Activated CD4-positive, alpha-beta T cell treated with anti-CD3 and anti-CD28 coated beads, Interleukin-2, amount 10 ng/mL, durations not matched to agents 24 days and 14 days (primary cell): ENCODE measurements at places on chromosomes 1 and 21. TPM values are rescaled to one million over a fixed set of nuclear protein-coding genes. Genes with fewer than 3 reads are reported as not detected.

LRRC53 gene
- total RNA-seq, result not detected in 2 replicates

OR10J1 gene
- total RNA-seq, result not detected in 2 replicates

GBP7 gene
- not detected in 2 replicates for total RNA-seq

TRAF5 gene
- 55.6 and 56.6 TPM in 2 replicates for total RNA-seq

PROX1 gene
- not detected in 2 replicates for total RNA-seq

CFHR2 gene
- 0.37 TPM in 1 of 2 replicates, not detected in the other for total RNA-seq

PTPRF gene
- 2.1 and 2.7 TPM in 2 replicates for total RNA-seq

TMCC2 gene
- 19.9 and 20.9 TPM in 2 replicates for total RNA-seq

PADI3 gene
- not detected in 2 replicates for total RNA-seq

DNA sequence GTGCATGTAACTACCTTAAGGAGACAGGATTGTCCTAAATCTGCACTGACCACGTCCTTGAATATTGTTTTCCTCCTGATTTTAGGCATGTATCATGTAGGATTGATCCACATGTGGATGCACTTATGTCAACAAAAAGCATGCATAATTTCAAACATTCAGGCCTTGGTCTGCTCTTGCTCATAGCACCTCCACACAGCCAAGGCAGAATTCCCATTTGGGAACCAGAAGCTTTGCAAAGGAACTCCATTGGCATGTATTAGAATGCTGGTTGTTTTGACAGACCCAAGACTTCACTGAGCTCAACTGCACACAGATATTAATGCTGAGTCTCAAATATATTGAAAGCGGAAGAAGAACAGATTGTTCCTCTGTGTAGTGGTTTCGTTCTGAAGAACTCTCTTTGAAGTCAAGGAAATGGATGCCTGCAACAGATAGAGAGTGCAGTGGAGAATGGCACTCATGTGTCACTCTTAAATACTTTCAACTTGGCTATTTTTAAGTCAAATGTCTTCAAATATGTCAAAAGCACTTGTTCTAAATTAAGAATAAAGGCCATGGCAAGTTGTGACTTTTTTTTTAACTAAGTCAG, 387.6 kb downstream of the LTN1 start:
- DNase-seq, result peak; percentile 64

- peak; percentile 99 for DNase-seq
These were observed at the start of gene H3-3A for GRCh38 chr1:226062558-226063223. Gene H3-3A (plus strand): TSS chr1:226062716. CDS start chr1:226064352, 1,636 bp downstream.

DNA sequence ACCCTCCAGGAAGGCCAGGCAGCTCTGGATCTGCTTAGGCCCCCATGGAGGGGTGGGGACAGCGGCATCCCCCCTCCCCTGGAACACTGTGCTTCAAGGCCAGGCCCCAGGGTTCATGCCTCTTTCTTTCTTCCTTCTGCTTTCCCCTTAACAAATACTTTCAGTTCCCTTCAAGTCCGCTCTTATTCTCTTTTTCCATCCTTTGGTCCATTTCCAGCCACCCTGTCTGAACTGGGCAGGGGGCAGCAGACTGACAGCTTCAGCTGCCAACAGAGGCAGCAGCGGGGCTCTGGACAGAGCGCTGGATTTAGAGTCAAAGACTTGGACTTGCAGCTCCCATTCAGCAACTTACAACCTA, 1.1 kb upstream of the CD244 start:
- DNase-seq, result no peak

- DNase-seq, result no peak
These were observed 304.9 kb downstream of the HHAT start for GRCh38 chr1:210633636-210634035.

GRCh38 chr1:163063143-163063542, 6.0 kb upstream of the RGS4 start:
- DNase-seq, result no peak

DNA sequence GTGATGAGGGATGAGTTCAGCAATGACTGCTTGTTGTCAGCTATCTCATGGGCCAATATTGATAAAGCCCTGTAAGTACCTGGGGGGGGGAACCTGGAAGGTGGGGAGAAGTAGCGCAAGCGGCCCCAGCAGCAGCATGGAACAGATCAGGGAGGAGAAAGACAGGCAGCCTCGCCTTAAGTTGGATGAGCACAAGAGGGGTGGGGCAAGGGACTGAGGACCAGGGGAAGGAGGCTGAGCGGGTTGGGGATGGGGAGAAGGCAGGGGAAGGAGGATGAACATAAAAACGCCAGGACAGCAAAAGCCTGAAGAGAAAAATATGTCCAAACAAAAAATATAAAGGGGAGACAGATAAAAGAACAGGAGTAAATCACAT, 70.6 kb downstream of the ALG14 start:
- DNase-seq, result no peak

GRCh38 chr1:104760017-104760416, 1010.3 kb downstream of the AMY1C start:
- DNase-seq, result no peak

- DNase-seq, result no peak
These were observed 395.8 kb upstream of the VAMP3 start for GRCh38 chr1:7375329-7375728.

DNA sequence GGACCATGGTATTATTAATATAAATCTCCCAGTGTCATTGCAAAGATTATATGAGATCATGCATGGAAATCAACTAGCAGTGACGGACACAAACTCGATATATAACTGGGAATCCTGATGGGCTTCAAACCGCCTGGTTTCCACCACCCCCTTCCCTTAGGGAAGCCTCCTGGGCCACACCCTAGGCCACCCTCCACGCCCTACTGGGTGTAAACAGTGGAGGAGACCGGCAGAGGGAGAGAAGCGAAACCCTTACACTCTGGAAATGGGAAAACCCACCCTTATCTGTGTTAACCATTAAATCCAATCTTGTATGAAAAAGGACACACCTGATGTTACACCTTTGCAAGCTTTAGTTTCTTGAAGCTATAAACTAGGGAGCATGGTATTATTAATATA, 595 bp upstream of the ZNHIT6 start:
- DNase-seq, result no peak

- no peak for DNase-seq
These were observed 71.0 kb upstream of the CYP2J2 start for GRCh38 chr1:59997479-59998115.

DNA sequence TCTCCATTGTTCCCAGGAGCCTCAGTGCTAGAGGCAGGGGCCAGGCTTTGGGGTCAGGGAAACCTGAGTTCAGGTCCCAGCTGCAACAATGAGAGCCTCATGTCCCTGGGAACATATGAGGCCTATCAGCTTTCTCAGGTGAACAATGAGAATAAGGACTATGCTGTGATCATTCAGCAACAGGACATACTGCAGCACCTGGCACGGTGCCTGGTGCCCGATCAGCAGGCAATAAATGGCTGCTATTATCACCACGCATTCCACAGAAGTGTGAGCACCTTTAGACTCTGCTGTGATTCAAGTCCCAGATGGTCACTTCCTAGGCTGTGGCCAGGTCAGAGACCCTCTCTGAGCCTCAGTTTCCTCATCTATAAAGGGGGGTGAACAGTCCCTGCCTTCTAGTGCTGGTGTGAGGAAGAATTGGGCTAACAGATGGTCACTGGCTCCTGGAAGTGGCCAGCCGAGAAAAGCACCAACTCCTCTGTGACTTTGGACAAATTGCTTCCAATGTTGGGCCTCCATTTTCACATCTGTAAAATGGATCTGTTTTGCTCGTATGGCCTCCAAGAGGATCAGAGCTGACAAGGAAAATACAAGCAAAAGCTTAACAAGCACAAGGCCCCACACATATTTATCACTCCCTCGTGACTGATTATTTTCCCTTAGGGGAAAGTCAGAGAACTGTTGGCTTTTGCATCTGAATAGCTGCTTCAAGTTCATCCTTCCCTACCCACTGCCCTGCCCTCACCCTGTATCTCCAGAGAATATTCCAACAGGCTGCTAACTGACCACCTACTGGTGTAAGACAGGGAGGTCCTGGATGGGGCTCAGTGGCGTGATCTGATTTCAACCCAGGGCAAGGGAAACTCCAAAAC, 1.1 kb downstream of the SLC5A9 start:
- DNase-seq, result no peak

- DNase-seq, result no peak
These were observed 54.7 kb downstream of the STUM start for GRCh38 chr1:226603022-226603857.

- DNase-seq, result no peak
These were observed 65.8 kb downstream of the CD34 start for GRCh38 chr1:207845109-207845508.

DNA sequence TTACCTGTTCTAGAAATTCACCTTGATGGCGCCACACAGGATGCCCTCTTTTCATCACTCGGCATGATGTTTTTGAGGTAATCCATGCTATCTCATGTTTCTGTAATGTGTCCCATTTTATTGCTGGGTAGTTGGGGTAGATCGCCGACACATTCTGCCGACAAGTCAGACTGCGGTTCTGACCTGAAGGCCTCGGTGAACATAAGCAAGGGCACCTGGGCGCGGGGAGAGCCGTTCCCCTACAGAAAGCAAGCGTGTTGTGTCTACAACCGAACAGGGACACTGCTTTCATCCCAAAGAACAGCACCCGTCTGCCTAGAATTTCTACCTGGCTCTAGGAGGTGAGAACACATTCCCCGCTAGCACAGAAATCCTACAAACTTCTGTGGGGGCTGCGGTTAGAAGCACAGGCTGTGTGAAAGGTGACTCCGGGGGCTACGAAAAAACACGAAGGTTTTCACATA, 149.2 kb downstream of the PPIAL4G start:
- DNase-seq, result no peak

- no peak for DNase-seq
These were observed 472.3 kb upstream of the B3GALT2 start for GRCh38 chr1:193658691-193659090.

GRCh38 chr1:197915862-197916499, 1.2 kb upstream of the LHX9 start:
- peak; percentile 71 for DNase-seq

DNA sequence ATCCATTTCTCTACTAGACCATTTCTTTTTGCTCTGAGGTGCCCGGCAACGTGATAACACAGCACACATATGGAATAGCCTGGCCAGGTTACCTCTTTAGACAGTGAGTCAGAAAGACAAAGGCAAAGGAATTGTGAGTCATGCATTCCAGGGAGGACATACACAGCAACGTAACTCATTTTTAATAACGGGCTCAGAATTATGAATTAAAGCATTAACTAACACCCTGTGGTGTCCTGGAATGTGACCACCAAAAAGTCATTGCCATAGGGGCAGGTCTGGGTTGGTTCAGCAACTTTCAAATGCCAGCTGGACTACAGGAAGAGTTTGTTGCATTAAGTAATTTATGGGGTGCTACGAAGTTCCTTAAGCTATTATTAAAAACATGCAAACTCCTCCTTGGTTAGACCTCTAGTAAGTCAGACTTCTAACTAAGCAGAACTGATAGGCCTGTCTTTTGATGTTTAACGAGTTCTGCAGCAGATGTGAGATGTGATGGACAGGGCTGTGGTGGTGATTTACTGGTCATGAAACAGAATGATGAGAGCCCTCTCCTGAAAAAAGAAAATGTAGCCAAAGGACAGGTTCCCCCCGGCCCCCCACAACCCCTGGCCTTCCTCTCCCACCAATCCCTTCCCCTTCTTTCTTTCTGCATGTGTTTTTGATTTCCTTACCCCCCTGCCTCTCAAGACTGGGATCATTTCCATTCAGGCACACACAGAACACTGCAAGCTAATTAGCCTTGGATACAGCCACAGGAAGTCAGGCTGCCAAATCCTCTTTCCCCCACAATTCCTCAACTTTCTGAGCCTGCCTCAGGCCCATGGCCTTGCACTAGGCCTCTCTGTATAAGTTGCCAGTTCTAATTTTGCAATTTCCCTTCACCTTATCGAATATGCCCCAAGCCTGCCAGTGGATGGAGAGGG, 88.9 kb upstream of the HAO2 start:
- DNase-seq, result no peak

DNA sequence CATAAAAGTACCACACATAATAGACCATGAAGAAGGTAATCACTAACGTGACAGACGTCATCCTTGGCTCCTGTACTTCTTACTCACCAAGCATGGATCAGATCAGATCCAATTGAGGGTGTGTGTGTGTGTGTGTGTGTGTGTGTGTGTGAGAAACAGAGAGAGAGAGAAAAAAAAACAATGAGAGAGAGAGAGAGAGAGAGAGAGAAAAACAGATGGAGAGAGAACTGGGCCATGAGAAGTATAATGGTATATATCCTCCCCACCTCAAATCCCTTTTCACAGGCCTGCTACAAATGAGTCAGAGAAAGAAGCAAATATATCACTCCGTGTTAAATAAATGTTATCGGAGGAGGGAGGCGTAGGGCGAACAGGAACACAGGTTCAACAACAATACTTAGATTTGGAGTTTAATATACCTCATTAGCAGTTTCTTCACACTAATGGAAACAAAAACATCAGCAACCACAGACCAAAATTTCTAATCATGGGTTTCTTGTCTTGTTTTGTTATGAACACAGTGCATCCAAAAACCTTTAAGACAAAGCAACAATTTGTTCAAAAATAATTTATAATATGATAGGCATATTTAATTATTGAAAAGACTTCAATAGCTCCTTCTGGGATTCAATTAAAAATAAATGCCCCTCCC, 45.3 kb downstream of the TIAM1 start:
- no peak for DNase-seq

- no peak for DNase-seq
These were observed 24.2 kb downstream of the PGM1 start for GRCh38 chr1:63617450-63617849.

DNA sequence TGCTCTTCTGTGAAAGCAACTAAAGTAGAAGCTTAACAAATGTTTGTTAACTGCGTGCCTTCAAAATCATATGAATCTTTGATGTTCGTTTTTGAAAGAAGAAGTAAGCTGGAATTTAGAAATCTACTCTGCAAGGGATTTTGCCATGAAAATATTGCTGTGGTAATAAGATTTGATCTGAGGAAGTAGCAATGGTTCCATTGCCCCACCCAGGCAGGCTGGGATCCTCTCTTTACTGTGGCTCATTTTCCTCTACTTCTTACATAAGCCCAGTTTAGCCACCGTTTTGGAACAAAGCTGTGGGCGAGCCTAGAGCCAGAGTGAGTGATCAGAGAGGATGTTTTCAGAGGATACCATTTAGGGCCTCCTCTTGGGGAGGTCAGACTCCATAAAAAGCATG, 20.3 kb upstream of the PTGFRN start:
- no peak for DNase-seq

GRCh38 chr1:58244872-58245271, 301.7 kb downstream of the OMA1 start:
- no peak for DNase-seq

DNA sequence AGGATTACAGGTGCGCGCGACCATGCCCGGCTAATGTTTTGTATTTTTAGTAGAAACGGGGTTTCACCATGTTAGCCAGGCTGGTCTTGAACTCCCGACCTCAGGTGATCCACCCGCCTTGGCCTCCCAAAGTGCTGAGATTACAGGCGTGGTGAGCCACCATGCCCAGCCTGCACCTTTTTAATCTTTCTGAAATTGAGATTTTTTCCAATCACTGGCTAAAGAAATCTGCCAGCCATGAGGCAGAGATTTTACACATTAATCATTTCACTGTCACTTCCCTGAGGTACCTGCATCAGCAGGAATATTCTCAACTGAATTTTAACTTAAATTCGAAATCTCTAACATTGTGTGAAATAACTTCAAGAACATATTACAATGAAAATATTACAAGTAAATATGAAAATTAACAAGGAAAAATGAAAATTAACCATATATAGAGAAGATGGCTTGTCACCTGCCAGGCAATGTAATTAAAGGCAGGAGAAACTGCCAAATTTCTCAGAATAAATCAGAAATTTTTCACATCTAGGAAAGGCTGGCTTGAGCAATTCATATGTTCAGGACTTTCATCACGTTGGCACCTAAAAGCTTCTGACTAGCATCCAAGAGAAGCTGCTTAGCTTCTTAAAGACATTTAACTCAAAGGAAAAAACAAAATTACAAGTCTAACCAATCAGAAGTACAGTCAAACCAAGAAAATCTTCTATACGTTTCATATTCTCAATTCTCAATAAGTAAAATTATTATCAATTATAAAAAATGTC, 5.9 kb downstream of the ANKRD13C start:
- DNase-seq, result no peak
